Activated CD4-positive, CD25-positive, alpha-beta regulatory T cell treated with anti-CD3 and anti-CD28 coated beads, Interleukin-2, amount 50 U/mL, for 24 hours (primary cell): ENCODE measurements at places on chromosomes 1 and 21.

- no peak for ATAC-seq
Observed at GRCh38 chr1:33517596-33518250, 45.3 kb downstream of the ZSCAN20 start.

DNA sequence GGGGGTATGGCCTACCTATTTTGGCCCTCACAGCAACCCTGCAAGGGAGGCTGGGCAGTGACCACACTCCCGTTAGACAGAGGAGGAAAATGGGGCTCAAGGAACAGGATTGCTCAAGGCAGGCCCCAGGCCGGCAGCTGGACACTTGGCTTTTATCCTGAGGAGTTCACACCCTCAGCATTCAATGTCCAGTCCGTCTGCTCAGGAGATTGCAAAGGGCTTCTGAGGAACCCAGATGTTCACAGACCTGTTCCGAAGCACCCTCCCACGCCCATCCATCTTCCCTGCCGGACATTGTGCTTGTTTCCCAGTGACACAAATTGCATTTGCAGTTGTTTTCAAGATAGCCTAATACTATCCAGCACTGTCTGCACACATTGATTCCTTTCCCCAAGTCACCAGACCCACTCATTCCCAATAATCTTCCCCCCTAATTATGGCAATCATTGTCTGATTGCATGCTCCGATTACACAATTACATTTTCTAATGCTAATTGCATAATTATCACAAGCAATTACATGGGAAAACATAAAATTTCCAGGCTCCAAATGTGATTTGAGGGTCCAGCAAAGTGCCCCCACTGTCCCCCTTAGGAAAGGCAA, 4.3 kb upstream of the UBL4B start:
- ATAC-seq, result no peak

GRCh38 chr1:30023339-30024022, 699.9 kb downstream of the MATN1 start:
- no peak for ATAC-seq

DNA sequence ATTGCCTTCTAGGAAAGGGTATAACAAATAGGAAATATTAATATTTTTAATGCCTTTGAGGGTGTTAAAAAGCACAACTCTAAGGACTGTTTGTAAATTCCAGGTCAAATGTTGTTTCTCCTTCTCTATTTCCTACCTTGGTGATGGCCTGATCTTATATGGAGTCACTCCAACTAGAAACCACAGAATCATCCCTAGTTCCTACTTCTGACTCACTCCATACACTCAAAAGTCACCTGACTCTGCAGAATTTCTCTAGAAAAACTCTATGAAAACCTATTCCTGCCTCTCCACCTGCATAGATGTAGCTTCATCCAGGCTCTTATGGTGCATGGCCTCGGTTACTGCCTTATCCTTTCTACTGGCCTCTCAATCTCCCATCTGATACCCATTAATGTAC, 14.5 kb downstream of the RGS4 start:
- no peak for ATAC-seq

- no peak for ATAC-seq
Observed at GRCh38 chr1:243628476-243628907, 221.6 kb downstream of the AKT3 start.

DNA sequence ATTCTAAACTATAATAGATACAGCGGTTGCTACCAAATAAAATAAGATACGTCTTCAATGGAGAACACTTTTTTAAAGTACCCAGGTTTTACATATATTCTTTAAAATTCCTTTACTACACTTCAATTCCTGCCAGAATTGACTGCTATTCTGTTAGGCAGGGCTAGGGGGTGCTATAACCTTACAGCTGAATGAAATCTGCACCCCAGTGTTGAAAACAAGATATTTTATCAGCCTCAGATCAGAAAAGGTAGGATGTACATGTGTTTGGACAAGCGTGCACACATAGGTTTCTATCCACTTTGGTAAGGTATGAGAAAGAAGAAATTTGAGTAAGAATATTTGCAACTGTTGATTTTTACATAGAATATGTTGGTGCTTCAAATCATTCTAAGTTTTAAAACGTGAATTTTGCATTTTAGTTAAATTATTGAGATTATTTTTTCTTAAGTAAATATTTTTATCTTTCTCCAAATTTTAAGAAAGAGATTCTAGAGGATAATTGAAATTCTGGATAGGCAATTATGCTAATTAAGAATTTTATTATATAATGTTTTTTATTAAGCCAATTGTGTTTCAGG, 490.8 kb upstream of the ADGRL4 start:
- ATAC-seq, result no peak

GRCh38 chr1:31906557-31906956, 31.6 kb downstream of the PTP4A2 start:
- ATAC-seq, result no peak

DNA sequence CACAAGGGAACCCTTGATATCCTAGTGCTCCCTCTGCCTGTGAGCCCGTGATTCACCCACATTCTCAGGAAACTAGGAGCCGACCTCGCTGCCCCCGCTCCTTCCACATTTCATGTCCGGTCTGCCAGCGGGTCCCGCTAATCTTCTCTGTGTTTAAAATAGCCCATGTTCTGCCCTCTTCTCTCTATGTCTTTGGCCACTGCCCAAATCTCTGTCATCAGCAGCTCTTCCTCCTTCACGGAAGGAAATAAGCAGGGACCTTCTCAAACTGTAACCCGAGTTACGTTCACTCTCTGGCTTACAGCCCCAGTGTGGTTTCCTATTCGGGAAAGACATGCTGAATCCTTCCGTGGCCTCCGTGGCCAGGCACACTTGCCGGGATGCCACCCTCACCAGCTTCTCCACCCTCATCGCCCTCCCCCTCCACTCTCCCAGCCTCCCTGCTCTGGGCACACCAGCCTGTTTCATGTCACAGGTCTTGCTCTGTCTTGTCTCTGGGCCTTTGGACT, 21.1 kb upstream of the UBXN10 start:
- ATAC-seq, result no peak

- ATAC-seq, result no peak
Observed at GRCh38 chr1:8628606-8629005, 188.8 kb downstream of the RERE start.

DNA sequence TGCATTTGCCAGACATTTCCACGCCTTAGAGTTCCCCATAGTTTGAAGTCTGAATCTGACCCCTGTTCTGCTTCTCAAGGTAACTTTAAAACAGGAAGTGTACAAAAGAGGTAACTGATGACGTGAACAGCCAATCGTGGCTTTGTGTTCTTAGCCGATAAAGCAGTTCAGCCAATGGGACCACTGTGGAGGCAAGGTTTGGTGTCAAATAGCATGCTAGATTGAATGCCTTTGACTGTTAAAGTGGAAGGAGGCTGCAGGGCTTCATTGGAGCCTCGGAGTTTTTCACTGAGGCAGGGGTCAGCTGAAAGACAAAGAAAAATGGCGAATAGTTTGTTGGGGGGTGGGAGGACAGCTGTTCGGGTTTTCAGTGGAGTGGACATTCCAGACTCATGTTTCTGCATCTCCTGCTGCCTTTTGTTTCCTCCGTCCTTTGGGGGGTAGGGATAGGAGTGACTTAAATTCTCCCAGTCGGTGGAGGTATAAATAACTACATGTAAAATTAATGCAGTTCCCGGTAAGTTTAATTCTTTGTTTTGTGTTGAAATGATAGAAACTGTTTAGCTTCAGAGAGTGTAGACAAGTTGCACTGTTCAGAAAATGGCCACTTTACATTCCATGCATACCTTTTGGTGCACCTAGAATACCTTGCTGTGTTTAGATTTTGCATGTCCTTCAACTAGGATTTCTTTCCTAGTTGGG, 17.7 kb downstream of the NFYC start:
- peak; percentile 97 for ATAC-seq

- no peak for ATAC-seq
Observed at GRCh38 chr21:36386031-36386642, 945 bp downstream of the CHAF1B start.

GRCh38 chr21:36004441-36004840, 55.9 kb downstream of the SETD4 start:
- no peak for ATAC-seq

- no peak for ATAC-seq
Observed at GRCh38 chr1:6272868-6273267, 12.0 kb upstream of the GPR153 start.

DNA sequence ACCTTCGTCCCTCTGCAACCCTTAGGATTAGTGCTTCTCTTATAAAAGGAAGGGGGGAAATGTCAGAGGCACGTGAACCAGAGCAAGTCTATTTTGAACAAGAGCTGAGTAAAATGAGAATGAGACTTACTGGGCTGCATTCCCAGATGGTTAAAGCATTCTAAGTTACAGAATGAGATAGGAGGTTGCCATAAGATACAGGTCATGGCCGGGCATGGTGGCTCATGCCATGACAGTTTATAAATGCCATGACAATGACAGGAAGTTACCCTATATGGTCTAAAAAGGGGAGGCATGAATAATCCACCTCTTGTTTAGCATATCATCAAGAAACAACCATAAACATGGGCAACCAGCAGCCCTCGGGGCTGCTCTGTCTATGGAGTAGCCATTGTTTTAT, 2.5 kb upstream of the AQP10 start:
- ATAC-seq, result no peak

DNA sequence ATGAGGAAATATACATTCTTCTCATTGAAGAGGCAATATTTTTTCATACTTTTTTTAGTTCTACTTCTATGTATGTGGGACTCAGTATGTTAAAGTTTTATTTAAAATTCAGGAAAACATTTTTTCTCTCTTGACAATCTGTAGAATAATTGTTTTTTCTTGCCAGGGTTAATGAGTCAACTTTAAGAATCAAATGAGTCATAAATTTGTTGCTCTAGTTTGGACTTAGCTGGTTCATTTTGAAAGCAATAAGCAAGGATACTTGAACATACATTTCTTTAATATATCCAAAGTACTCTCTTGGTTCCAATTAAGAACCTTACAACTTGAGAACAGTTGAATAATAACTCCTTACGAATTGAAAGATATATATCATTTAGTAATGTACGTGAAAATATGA, 1145.3 kb upstream of the B3GALT2 start:
- ATAC-seq, result no peak

GRCh38 chr1:171902527-171902926, 61.2 kb downstream of the DNM3 start:
- no peak for ATAC-seq

- no peak for ATAC-seq
Observed at GRCh38 chr1:114833421-114833820, 21.2 kb upstream of the SYCP1 start.

GRCh38 chr1:172224871-172225270, 195.6 kb upstream of the C1orf105 start:
- ATAC-seq, result no peak

- ATAC-seq, result no peak
Observed at GRCh38 chr1:99573431-99574217, 72.3 kb upstream of the PALMD start.

DNA sequence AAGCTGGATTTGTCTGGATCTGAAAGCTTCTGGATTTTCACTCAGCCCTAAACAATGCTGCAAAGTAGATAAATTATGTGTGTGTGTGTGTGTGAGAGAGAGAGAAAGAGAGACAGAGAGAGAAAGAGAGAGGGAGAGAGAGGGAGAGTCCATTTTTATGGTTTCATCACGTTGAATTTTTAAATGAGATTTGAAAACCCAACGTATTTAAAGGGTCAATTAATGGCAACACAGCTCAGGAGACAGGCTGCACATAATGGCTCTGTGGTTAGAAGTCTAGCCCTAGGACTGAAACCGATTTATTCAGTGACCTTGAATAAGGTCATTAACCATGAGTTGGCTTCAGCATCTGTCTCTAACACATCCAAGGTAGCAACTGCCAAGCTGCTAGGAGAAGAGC, 35.3 kb upstream of the FMN2 start:
- ATAC-seq, result no peak

- ATAC-seq, result no peak
Observed at GRCh38 chr1:167161762-167162161, 58.9 kb upstream of the POU2F1 start.
